ENCODE measurements at places on chromosomes 3 and 15.

DNA sequence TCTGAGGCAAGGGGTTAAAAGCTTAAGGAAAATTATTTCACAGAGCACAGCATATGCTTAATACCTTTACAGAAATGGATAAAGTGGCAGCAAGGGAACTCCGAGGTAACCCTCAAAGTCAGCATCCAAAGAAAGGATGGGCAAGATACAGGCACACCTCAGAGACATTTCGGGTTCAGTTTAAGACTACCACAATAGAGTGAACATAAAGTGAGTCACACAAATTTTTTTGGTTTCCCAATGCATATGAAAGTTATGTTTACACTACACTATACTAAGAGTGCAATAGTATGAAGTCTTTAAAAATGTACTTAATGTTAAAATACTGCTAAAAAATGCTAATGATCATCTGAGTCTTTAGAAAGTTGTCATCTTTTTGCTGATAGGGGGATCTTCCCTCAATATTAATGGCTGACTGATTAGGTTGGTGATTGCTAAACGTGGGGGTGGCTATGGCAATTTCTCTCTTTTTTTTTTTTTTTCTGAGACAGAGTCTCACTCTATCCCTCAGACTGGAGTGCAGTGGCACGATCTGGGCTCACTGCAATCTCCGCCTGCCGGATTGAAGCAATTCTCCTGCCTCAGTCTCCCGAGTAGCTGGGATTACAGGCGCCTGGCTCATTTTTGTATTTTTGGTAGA lies 10.0 kb downstream of the UBR1 start:
- DNase-seq = no peak

DNA sequence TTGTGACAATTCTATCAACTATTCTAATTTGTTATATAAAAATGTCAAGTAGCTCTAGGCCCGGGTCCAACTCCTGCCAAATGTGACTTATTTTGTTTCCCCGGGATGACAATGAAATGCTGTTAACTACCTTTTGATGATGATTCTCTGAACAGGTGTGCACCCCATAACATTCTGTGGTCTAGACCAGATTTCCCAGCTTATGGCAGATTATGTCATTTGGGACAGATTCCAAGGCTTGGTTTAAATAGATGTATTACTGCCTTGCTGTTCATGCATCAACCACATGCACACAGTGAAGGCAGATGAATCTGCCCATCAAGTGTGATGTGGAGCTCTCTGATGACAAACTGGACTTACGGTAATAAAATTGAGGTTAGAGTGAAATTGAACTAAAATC lies 150.5 kb downstream of the MECOM start:
- no peak for DNase-seq

DNA sequence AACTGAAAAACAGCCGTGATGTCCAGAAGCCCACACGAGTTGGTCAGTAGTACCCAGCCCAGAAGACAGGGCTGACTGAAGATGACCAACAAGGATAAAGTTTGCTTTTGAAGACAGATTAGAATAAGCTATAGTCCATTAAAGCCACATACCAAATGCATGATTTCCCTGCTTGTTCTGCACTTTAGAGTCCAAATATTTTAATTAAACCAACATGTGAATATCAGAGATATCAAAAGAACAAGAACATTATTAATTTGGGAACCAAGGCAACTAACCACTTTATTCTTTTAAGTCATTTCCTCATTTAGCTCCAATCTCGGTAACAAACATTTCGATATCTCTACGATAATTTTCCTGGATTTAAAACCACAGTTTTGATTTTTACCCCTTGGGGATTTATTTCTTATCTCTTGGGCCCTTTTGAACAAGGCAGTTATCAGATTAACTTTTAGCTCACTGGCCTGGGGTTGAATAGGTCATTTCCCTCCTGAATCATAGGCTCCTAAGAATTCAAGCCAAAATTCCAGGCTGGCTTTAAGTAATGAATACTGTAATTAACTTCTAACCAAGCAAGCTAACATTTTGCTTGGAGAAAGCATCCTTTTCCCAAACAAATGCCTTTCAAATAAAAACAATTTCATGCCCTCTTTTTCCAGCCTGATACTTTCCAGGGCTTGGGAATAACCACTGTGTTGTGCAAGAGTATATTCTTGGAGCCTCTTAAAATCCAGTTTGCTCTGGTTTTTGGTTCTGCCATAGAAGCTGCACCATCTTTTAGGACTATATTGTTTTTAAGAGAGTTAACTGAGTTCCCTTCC lies 102.9 kb upstream of the NR2E3 start:
- DNase-seq = no peak

GRCh38 chr15:100230784-100231183 lies 111.0 kb downstream of the ADAMTS17 start:
- DNase-seq = no peak

- no peak for DNase-seq
Observed at GRCh38 chr3:114092151-114093015, 35.8 kb downstream of the QTRT2 start.

DNA sequence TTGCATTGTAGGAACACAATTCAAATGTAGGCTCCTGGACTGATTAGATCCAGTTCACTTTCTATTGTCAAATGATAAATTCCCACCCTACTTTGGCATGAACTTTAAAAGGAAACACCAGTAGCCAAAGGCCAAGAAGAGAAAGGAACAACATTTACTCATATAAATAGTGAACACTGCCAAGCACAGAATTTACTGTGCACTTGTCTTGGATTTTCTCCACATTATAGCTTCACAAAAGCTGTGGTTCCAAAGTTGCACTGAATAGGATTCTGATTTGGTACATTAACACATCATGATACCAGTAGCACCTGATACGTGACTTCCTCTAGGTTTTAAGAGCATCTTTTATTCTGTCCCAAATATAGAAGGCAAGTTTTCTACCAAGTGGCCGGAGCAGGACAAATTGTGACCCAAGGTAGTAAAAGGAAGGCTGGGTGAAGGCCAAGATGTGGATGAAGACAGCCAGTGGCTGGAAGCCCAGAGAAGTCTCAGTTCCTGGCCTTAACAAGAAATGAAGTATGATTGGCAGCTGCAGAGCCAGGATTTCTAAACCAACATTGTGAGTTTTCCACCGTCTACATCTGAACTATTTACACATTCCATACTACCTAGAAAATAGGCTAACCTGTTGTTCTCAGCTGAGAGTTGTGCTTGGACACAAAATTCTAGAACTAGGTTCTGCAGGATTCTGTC lies 206.7 kb downstream of the THRB start:
- no peak for DNase-seq

DNA sequence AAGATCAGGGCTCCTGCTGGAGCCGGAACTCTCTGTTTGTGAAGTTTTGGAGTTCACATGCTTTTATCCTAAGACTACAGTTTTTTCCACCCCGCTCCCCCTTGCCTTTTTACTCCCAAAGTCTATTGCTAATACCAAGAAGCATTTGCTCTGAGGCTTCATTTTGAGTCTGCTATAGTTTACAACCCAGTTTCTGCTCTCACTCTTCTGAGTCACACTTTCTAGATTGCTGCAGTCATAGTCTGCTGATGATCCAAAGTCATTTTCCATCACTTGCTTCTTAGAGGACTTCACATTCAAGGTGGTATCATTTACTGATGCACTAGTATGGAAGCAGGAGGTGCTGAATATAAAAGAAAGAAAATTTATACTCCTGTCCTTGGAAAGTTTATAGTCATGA lies 937.4 kb downstream of the IGSF11 start:
- no peak for DNase-seq

DNA sequence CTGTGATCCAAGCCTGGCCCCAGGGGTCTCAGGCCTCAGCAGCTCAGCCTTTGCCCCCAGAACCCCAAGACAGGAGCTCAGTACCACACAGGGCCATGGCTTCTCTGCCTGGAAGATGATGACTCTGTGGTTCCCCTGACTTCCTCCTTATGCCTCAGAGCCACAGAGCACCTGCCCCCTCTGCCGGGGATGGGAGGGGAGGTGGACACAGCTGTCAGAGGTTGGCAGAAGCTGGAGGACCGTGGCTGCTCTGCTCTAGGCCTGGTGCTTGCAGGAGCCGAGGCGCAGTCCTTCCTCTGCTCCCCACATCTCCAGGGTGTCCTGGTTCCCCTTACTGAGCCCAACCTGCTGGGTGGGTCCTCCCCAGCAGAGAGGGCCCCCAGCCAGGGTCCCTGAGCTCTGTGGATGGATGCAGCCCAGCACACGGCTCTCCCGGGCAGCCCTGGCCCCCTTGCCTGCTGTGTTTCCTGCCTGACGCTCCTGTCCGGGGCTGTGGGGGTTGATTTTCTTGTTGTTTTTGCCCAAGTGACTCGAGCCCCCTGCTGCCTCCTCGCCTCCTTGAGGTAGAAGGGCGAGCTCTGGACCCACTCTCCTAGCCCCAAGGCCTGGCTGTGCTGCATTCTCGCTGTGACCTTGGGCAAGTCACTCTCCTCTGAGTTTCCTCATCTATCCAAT lies 36.6 kb downstream of the PSTPIP1 start:
- peak; percentile 16 for DNase-seq

DNA sequence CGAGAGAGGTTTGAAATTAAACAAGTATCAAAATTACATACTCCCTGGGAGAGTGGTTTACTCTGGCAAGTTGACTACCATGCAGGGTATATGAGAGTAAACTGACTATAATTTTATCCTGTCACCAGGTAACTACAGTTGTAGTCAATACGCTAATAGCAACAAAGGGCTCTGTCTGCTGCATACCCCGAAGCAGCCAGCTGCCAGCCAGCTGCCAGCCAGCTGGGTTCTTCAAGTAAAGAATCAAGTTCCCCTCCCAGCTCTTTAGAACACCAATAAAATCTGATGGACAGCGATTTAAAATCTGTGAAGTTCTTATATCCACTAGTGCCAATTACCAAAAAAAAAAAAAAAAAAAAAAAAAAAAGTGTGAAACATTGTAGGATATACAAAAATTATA lies 417.7 kb upstream of the CFAP20DC start:
- no peak for DNase-seq

DNA sequence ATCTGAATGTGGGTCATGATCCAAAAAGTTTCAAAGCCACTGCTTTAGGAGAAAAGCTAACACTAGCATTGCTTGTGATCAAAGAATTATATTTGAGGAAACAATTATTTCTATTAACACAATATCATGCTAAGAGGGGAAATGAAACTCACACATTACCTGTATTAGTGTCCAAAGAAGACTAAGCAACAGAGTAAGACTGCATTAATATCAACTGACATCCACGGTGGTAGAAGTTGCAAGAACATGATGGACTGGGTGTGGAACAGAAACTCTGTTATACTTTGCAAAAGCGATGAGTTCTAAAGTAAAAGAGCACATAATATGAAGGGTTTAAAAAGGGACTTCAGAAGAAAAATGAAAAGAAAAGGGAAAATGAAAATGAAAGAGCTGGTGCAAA lies 648.3 kb upstream of the NECTIN3 start:
- DNase-seq = no peak

DNA sequence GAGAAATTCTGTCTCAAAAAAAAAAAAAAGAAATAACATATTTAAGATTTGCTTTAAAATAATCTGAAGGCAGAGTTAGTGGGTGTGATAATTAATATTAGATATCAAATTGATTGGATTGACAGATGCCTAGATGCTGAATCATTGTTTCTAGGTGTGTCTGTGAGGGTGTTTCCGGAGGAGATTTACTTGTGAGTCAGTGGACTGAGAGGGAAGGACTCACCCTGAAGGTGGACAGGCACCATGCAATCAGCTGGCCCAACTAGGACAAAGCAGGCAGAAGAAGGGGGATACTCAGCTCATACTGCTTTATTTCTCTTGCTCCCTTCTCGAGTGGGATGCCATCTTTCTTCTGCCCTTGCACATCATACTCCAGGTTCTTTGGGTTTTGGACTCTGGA lies 16.7 kb upstream of the RPL24 start:
- no peak for DNase-seq

GRCh38 chr3:124064050-124064449 lies 72.1 kb upstream of the ROPN1 start:
- DNase-seq = no peak

- DNase-seq = no peak
Observed at GRCh38 chr15:62552444-62552843, 387.4 kb upstream of the C2CD4B start.

DNA sequence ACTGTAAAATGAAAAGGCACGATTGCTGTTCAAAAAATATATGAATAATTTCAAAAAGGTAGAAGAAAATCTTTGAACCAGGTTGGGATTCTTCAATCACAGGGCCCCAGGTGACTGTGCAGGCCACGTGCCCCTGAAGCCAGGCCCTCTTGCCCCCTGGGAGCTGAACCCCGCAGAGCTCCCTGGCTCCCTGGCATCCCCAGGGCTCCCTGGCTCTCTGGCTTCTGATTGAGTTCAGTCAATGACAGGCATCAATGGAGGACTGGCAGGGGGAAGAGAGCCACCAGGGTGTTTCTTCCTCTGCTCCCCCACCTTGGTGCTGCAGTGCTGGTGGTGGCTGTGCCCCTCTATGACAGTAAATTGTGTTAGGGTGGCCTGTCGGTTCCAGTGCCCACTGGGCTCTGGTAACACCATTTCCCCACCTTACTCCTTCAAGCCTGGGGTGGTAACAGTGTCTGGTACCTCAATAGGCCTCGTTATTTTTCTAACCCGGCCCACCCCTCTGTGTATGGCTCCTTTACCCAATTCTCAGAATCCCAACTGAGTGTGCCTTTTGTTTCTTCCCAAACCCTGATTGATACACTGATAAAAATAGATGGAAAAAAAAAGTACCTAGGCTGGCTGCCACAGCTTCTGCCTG lies 62.6 kb downstream of the STARD5 start:
- no peak for DNase-seq

- DNase-seq = no peak
Observed at GRCh38 chr15:64645995-64646394, 129.4 kb downstream of the RBPMS2 start.
